ENCODE measurements at places on chromosomes 16 and 17.

DNA sequence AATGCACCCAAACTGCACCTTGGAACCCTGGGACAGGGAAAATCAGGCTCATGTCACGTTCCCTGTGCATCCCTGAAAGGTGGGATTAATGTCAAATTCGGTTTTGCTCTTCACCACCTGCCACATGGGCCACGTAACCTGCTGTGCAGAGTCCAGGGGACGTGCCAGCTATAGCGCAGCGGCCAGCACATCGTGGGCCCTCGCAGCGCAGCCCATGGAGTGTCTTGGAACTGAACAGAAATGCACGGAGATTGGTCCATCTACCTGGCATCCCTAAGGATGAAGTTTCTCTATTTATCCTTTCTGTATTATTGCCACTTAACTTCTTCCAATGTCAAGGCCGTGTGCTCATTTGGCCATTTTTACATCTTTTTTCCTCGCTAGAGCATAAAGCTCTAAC, 68.1 kb upstream of the TRAP1 start:
- no peak for DNase-seq

DNA sequence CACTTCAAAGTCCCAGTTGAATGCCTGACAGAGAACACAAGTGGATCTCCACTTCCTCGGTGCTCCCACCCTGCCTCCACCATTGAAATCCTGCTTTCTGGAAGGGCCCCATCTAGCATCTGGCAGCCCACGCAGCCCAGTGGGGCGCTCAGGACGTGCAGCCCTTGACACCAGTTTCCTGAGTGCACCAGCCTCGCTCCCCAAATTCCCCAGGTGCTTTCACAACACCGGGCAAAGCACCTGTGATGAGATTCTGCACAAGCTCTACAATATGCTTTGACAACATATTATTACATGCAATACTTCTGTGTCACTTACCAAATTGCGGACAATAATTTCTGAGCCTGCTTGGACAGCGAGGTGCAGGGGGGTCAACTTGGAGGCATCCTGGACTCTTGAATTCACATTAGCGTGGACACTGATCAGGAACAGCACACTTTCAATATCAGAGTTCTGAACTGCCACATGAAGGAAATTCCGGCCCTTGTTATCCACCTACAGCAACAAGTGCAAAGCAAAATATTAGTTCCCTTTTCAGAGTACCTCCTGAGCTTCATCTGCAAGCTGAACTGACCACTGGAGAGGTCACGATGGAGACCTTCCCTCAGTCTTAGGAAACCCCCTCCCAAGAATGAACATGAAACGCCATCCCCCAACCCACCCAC, 33.9 kb downstream of the CYB5D2 start:
- DNase-seq: no peak

DNA sequence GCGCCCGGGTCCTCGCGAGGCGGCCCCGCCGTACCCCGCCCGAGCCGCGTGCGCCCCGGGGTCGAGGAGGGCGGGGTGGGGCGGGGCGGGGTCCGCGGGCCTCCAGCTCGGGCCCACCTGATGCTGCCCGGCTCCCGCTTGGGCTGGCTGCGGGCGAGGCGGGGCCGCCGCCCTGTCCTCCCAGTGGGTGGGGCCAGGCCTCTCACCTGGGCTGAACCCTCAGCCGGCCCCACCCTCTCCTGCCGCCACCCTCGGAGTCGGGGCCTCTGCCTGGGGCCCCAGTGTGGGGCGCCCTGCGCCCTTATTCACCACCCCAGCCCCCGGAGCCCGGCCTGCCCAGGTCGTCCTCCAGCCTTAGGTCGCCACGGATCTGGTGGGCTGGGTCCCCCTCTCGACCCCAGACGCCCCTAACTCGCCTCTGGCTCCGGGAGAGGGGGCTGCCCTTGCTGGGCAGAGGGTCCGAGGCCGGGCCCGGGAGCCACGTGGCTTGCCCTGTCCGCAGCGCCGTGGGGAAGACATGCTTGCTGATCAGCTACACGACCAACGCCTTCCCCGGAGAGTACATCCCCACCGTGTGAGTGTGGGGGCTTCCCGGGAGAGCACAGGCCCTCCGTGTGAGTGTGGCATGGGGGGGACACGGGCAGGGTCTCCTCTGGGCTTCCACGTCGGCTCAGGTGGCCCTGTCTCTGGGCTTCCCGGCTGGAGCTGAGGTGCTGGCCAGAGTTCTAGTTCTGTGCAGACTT, 578 bp downstream of the RAC3 start:
- DNase-seq: no peak

GRCh38 chr16:50756473-50756872, 14.6 kb downstream of the CYLD start:
- no peak for DNase-seq

DNA sequence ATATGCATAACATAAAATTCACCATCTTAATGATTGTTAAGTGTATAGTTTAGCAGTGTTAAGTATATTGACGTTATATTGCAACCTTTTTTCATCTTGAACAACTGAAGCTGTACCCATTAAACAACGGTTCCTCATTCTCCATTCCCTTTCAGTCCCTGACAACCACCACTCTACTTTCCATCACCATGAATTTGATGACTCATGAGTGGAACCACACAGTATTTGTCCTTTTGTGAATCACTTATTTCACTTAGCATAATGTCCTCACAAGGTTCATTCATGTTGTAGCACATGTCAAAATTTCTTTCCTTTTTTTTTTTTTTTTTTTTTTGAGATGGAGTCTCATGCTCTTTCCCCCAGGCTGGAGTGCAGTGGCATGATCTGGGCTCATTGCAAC, 46.0 kb downstream of the HOXB1 start:
- DNase-seq: no peak

- no peak for DNase-seq
These were observed 7.1 kb downstream of the MIEN1 start for GRCh38 chr17:39722965-39723848.

GRCh38 chr17:71453876-71454422, 666.9 kb upstream of the SOX9 start:
- DNase-seq: no peak

- no peak for DNase-seq
These were observed 67.9 kb downstream of the METRNL start for GRCh38 chr17:83147280-83147679.

DNA sequence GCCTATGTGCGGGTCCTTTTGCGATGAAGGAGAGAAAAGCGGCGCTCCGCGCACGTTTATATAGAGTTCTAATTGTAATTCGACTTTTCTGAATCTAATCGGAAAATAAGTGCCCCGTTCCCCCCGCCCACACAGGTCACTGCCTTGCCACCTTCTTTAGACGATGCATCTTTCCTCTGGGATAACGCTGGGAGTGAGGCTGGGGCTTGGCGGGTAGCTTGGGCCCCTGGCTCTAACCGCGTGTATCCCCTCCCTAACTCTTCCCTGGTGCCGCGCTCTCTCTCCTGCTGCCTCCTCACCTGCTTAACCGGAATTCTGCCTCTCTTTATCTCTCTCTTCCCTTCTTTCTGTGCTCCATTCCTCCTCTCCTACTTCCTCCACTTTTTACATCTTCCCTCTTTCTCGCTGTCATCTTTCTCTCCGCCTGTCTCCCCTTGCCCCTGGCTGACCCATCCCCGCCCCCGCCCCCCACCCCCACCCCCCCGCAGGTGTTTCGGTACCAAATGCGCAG, 2.6 kb downstream of the LHX1 start:
- no peak for DNase-seq

DNA sequence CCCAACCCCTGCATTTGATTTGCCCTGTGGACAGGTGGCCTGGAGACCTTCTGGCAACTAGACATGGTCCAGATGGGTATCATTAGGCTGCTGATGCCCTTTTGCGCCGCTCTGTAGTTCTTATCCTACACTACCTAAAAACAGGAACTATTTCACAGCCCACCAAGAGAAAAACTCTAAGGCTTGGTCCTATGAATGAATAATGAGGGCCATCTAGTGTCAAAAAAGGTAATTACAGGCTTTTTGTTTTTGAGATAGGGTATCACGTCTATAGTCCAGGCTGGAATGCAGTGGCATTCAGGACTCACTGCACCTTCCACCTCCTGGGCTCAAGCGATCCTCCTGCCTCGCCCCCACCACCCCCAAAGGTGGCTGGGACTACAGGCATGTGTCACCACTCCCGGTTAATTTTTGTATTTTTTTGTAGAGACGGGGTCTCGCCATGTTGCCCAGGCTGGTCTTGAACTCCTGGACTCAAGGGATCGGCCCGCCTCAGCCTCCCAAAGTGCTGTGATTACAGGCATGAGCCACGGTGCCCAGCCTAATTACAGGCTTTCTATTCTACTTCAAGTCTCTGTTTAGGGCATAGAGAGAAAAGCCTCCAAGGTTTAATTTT, 20.9 kb downstream of the COIL start:
- DNase-seq: no peak

- DNase-seq: no peak
These were observed 13.3 kb downstream of the FAM20A start for GRCh38 chr17:68587847-68588246.

- DNase-seq: no peak
These were observed 39.6 kb upstream of the DUSP14 start for GRCh38 chr17:37450112-37450511.

DNA sequence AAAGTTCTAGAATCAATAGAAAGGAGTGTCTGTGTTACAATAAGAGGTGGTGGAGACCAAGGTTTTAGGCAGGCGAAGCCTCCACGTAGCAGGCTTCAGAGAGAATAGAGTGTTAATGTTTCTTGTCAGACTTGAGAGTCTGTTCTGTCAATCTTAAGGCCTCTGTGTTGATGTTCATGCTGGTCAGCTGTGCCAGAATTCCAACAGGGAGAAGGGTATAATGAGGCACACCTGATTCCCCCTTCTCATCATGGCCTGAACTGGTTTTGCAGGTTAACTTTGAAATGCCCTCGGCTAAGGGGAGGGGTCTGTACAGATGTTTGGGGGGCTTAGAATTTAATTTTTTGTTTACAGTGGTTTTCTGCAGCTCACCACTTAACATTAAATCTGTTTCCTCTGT, 46.0 kb downstream of the RNF112 start:
- no peak for DNase-seq

- no peak for DNase-seq
These were observed 74.8 kb upstream of the SMURF2 start for GRCh38 chr17:64736804-64737492.

- peak; percentile 71 for DNase-seq
These were observed 680 bp downstream of the SKA2 start for GRCh38 chr17:59154292-59154720.

- DNase-seq: no peak
These were observed 33.7 kb downstream of the TRIM25 start for GRCh38 chr17:56880133-56880532.

GRCh38 chr16:88747588-88748301, 37.3 kb downstream of the PIEZO1 start:
- DNase-seq: no peak

DNA sequence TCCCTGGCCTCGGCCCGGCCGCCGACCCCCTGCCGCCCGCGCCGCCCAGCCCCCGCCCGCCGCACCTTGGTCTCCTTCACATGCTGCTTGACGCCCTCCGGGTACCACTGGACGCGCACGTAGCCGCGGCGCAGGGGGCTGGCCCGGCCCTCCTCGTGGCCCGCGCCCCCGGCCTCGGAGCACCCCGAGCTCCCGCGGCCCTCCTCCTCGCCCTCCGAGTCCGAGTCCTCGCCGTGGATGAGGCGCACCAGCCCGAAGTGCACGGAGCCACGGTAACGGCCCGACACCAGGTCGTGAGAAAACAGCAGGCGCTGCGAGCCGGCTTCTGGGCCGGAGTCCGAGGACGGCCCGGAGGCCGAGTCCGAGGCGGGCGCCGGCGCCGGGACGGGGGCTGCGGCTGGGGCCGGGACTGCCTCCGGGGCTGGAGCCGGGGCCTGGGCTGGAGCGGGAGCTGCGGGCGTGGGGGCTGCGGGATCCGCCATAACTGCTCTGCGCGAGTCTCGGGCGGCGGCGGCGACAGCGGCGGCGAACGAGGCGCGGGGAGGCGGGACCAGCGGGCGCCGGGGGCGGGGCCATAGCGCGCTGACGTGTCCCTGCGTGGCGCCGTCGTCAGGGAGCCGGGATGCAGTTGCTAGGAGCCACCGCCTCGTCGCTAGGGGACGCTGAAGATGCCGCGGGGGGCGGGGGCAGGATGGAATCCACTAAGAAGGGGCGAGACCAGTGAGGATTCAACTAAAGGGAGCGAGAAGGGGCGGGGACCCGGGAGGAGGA, at the start of gene UBE2O:
Gene UBE2O, minus strand, starts transcription at position 493 of the 771 bp plus-strand sequence. Its CDS starts 11 bp downstream, at position 482.
- DNase-seq: peak; percentile 95

DNA sequence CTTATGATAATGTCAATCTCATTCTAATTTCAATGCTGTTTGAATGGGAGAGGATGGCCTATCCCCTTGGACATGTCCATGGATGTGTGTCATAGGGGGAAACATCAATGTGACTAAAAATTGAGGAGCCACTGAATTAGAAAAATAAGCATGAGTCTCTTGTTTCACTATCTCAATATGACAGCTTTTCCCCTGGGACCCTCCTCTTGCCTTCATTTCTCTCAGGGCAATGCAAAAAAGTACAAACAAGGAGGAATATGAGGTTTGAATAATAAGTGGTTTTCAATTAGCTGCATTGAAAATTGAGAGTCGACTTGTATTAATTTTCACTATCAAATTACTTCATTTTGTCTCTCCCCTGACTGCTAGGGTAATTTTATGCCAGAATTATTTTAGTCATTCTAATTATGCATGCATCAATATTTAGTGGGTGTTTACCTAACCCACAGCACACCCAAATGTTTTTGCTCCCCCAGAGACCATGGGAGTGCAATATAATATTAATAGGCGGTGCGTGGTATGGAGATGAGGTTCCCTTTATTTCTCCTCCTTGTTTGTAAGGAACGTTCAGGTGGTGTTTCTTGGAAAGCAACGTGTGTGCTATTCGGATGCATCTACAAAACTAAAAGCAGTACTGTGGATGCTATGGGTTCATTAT, 6.8 kb upstream of the SDR42E1 start:
- DNase-seq: no peak

GRCh38 chr17:8221663-8222379, 11.4 kb upstream of the AURKB start:
- peak; percentile 88 for DNase-seq

GRCh38 chr17:76252040-76252954, 12.0 kb upstream of the RNF157 start:
- DNase-seq: peak; percentile 85

DNA sequence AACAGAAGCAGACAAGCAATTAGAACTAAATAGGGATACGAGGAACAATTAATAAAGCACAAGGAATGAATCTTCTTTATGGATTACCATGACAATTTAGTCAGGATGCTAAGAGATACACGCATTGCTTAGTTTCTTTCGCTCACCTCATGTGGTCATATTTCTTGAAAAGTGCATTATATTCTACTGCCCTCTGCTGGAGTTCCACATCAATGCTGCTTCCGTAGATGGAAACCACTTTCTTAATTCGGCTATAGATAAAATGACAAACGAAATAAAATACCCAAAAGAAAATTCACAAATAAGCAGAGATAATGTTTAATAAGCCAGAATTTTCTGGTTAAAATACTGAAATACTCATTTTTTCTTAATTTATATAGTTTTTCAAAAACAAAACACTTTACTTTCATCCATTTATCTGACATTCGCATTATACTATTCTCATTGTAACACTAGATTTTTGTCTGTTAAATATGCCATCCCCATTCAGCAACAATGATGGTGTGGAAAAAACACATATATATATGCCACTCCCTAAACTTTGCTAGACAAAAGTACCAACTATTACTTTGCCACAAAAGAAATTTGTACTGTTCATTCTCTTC, 22.0 kb upstream of the PHLPP2 start:
- no peak for DNase-seq
